Amniotic stem cell (primary cell): ENCODE measurements at places on chromosomes 3 and 15.

GRCh38 chr3:42701371-42702065 lies 1.1 kb downstream of the HHATL start:
- DNase-seq = no peak

DNA sequence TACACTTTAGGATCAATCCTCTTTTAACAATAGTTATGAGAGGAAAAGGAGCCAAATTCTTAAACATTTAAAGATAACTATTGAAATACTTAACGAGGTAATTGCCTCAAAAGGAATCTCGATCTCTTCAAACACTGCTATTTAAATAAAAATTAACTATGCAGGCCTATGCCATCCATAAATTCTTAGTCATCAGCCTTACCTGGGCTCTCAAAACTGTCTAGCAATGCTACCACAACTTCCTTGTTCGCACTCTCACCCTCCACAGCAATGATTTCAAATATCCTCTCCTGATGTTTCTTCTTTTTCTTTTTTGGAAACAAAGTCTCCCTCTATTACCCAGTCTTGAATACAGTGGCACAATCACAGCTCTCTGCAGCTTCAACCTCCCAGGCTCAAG lies 12.3 kb downstream of the ETFA start:
- DNase-seq = no peak

DNA sequence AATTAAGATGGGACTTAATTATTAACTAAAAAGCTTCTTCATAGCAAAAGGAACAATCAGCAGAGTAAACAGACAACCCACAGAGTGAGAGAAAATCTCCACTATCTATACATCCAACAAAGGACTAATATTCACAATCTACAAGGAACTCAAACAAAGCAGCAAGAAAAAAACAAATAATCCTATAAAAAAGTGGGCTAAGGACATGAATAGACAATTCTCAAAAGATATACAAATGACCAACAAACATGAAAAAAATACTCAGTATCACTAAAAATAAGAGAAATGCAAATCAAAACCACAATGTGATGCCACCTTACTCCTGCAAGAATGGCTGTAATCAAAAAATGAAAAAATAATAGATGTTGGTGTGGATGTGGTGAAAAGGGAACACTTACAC lies 103.3 kb downstream of the TBL1XR1 start:
- DNase-seq = no peak

- DNase-seq = no peak
These were observed 85.1 kb downstream of the NUP210 start for GRCh38 chr3:13335059-13335458.

- DNase-seq = no peak
These were observed 36.5 kb downstream of the PLXNA1 start for GRCh38 chr3:127019449-127019848.

- no peak for DNase-seq
These were observed 114.3 kb downstream of the NSUN3 start for GRCh38 chr3:94176988-94177745.

DNA sequence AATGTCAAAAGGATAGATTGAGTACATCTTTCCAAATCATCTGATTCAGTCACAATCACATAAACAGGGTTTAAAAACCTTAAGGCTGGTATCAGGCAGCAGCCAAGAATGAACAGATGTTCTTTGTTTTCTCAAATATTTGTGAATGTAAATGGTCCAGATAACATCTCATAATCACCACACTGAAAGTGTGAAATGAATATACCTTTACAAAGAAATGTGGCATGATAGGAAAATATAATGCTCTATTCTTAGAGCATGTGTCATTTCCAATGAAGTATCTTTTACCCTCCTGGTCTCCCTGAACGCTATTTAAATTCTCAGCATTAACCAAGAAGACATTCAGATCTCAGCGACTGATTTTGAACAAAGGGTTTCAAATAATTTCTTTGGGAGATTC lies 8.8 kb upstream of the ACTC1 start:
- DNase-seq = no peak

DNA sequence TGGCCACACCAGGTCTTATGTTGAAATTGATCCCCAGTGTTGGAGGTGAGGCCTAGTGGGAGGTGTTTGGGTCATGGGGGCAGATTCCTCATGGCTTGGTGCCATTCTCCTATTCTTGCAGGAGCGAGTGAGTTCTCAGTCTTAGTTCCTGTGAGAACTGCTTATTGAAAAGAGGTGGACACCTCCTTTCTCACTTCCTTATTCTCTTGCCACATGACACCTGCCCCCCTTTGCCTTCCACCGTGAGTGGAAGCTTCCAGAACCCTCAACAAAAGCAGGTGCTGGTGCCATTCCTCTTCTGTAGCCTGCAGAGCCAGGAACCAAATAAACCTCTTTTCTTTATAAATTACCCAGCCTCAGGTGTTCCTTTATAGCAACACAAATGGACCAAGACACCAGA lies 318.1 kb upstream of the MCTP2 start:
- no peak for DNase-seq

GRCh38 chr3:158801696-158802408 lies at the start of gene MFSD1:
Gene MFSD1, plus strand, starts transcription at chr3:158802054. Its CDS starts 99 bp downstream, at chr3:158802153.
- peak; percentile 75 for DNase-seq

- no peak for DNase-seq
These were observed 16.4 kb upstream of the THSD4 start for GRCh38 chr15:71098920-71099319.

- DNase-seq = no peak
These were observed 49.9 kb downstream of the SLC25A26 start for GRCh38 chr3:66270701-66271100.

DNA sequence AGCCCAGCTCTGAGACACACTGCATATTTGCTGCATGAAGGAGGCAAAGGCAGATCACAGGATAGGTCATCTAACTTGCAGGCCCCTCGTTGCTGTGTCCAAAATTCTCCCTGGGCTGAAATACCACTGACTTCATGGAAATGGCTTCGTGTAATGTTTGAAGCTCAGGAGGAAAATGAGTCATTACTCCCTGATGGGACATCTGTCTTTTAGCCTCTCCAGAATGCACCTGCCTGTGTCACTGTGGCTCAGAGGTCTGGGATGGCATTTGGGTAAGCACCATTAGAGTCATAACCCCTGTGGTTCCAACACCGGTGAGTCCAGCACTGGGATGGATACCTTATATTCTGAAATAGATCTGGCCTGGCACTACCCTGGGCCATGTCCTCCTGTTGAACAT lies 51.5 kb downstream of the IL12A start:
- DNase-seq = no peak

DNA sequence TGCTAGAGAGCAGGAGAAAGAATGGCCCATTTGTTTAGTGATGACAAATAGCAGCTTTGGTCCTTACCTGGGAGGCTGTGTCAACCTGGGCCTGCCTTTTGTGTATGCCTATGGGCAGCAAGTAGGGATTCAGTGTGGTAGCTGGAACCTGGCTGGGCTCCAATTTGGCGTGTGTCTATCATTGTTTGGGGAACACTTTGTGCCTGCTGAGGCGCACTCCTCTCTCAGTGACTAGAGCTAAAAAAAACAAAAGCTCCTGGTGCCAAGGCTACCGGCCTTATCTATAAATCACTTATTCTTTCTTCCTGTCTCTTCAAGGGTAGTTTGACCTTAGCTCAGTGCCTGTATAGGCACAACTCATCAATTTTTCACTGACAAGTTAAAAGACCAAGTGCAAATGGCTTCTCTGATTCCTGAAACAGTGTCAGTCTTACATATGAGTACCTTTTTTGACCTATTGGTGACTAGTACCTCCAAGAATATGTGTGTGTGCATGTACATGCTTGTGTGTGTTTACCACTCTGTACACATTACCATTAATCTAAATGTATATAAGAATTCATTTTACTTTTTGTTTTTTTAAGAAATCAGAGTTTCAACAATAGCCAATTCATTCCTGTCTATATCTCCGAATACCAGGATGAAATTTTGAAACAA lies 54.6 kb downstream of the GMNC start:
- DNase-seq = no peak

GRCh38 chr3:45779746-45780735 lies 16.3 kb downstream of the SLC6A20 start:
- no peak for DNase-seq

DNA sequence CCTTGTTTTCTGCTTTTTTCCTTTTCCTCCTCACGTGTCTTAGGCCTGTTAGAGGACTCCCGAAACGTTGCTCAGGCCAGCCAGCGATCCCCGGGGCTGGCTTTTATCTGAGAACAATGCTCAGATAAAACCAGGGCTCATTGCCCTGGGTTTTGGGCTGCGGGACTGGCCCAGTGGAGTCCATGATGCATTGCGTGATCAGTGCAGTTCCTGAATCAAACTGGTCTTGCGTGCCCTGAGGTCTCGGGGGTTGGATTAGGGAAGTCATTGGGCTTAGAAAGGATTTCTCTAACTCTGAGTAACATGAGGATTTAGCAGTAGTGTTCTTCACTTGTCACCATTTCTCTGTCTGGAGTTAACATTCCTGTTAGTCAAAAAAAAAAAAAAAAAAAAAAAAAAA lies 66.3 kb downstream of the CCR1 start:
- DNase-seq = no peak

- no peak for DNase-seq
These were observed 167.8 kb upstream of the CCDC54 start for GRCh38 chr3:107209302-107209990.

GRCh38 chr3:62950210-62950609 lies 75.0 kb upstream of the CADPS start:
- no peak for DNase-seq

GRCh38 chr15:64483749-64484148 lies 23.4 kb downstream of the ZNF609 start:
- no peak for DNase-seq

DNA sequence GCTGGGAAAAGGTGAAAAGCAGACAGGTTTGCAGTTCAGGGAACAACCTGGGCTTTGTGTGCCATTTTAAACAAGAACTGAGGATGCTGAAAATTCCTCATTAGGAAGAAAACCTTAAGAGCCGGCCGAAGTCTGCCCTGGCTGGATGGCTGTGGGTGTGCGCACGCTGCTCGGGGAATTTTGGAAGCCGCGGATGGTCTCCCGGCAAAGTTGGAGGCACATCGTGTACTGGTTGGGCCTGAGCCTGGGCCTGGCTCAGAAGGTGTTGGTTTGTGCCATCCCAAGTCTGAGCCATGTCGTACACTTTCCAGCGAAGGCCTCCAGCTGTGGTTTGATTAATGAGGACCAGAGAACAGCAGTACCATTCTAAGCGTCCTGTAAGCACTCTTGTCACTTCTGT lies 188.2 kb downstream of the ATP10A start:
- DNase-seq = no peak

DNA sequence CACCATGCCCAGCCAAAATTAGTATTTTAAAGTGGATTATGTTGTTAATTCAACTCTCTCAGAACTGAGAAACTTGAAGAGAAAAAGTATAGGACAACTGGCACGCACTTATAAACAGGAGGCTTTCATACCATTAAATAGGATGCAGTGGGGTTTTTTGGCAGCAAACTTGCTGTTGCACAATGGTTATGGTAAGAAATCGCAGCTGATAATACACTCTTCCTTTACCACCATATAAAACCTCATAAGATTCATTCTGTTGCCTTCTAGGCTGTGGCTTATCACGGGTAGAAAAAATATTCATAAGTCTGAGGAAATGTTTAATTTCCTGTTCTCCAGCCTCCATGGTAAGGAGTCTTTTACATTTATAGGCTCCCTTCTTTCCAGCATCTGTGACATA lies 95.3 kb downstream of the TMCO5A start:
- DNase-seq = no peak

- no peak for DNase-seq
These were observed 30.8 kb downstream of the LARP6 start for GRCh38 chr15:70823196-70823595.

GRCh38 chr3:11014752-11015151 lies 22.2 kb downstream of the SLC6A1 start:
- no peak for DNase-seq

GRCh38 chr3:170907637-170908234 lies 701 bp downstream of the EIF5A2 start:
- no peak for DNase-seq

GRCh38 chr3:134312873-134313846 lies 61.1 kb downstream of the AMOTL2 start:
- no peak for DNase-seq

GRCh38 chr3:9934993-9935392 lies 1.4 kb downstream of the CRELD1 start:
- no peak for DNase-seq

DNA sequence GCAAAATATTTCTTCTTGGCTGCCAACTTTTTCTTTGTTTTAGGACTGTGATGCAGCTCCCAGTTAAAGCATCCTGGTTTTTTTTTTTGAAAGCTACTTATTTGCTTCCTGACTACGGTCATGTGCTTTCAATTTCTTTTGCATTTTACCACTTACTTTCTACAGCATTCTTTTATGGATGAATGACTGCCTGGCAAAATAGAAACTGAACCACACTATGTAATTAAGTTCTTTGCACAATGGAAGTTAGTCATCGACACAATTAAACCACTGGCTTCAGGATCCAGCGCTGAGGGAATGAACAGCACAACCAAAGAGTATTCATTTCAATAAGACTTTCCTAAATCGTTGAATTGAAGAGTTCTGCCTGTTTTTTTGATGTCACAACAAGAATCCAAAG lies 82.2 kb upstream of the EPHA3 start:
- peak; percentile 19 for DNase-seq

DNA sequence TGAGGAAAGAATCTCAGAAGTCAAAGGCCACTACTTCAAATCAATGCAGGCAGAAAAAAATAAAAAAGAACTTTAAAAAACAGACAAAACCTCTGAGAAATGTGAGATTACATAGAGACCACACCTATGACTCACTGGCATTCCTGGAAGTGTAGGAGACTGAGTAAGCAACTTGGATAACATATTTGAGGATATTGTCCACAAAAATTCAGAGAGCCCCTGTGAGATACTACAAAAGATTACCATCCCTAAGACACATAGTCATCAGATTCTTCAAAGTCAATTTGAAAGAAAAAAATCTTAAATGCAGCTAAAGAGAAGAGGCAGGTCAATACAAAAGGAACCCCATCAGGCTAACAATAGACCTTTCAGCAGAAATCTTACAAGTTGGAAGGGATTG lies 887.3 kb downstream of the NTRK3 start:
- DNase-seq = peak; percentile 49

- no peak for DNase-seq
These were observed 17.1 kb upstream of the SLC24A5 start for GRCh38 chr15:48103647-48104046.

- no peak for DNase-seq
These were observed 45.4 kb downstream of the PRICKLE2 start for GRCh38 chr3:64179860-64180259.

DNA sequence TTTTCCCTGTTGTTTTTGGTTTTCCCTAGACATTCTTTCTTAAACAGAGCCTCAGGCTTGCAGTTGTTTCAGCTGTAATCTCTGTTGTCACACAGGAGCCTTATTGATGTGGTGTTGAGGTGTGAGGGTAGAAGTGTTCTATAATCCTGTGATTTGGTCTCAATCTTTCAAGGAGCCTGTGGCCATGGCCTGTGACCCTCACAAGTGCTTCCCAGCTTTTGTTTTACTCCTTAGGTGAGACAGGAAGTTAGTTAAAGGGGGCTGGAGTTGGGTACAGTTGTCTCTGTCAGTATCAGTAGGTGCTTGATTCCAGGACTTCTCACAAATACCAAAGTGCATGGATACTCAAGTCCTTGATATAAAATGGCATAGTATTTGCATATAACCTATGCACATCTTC lies 77.2 kb downstream of the PDCD6IP start:
- no peak for DNase-seq
